ENCODE measurements at places on chromosomes 6 and 20. TPM values are rescaled to one million over a fixed set of nuclear protein-coding genes. Genes with fewer than 3 reads are reported as not detected.

OR2J3 gene
- not detected for total RNA-seq

DSN1 gene
- 25.9 TPM for total RNA-seq

TMEM170B gene
- total RNA-seq, result 2.9 TPM

RSPO4 gene
- total RNA-seq, result not detected

SAPCD1 gene
- total RNA-seq, result 7.6 TPM

WFDC5 gene
- not detected for total RNA-seq

PLTP gene
- 5.1 TPM for total RNA-seq

LY86 gene
- total RNA-seq, result not detected

POPDC3 gene
- total RNA-seq, result not detected

PPP1R16B gene
- total RNA-seq, result 156 TPM

BMP5 gene
- not detected for total RNA-seq

SMIM13 gene
- total RNA-seq, result 17.9 TPM

LST1 gene
- 19.2 TPM for total RNA-seq

CDH4 gene
- total RNA-seq, result not detected

TRERF1 gene
- total RNA-seq, result 7.5 TPM

RHAG gene
- total RNA-seq, result not detected

RTF2 gene
- total RNA-seq, result 79.7 TPM

PRDM13 gene
- not detected for total RNA-seq

NRSN1 gene
- total RNA-seq, result not detected

PMEPA1 gene
- total RNA-seq, result 2.6 TPM

UST gene
- total RNA-seq, result 8.1 TPM

SLC24A3 gene
- not detected for total RNA-seq

SPEF1 gene
- not detected for total RNA-seq
